Non-pigmented ciliary epithelial cell (primary cell): ENCODE measurements at places on chromosomes 6 and 20.

DNA sequence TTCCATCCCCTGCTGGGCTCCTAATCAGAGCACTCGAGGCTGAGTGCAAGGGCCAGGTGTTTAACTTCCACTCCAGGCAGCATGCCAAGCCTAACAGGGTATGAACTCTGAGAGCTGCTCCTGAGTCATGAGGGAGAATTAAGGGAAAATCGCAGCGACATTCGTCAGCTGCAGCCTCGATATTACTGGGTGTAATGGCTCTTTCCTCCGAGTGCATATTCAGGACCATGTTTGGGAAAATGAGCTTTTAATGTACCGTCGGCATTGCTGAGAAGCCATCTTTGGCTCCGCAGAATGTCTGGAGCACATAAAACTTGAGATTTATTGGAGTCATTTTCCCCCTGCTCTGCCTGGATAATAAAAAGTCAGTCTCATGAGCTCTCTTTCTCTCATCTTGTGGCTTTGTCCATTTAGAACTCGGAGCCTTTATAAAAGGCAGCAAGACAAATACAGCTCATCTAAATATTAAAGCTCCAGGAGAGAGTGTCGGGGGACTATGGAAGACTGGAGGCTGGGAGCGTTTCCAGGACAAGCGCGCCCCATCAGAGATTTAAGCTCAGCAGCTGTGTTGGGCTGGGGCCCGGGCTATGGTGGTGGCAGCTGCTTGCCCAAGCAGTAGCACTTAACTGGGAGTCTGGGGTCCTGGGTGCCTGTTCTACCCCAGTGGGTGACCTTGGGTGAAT, 103.7 kb downstream of the TOX2 start:
- DNase-seq: peak; percentile 79

DNA sequence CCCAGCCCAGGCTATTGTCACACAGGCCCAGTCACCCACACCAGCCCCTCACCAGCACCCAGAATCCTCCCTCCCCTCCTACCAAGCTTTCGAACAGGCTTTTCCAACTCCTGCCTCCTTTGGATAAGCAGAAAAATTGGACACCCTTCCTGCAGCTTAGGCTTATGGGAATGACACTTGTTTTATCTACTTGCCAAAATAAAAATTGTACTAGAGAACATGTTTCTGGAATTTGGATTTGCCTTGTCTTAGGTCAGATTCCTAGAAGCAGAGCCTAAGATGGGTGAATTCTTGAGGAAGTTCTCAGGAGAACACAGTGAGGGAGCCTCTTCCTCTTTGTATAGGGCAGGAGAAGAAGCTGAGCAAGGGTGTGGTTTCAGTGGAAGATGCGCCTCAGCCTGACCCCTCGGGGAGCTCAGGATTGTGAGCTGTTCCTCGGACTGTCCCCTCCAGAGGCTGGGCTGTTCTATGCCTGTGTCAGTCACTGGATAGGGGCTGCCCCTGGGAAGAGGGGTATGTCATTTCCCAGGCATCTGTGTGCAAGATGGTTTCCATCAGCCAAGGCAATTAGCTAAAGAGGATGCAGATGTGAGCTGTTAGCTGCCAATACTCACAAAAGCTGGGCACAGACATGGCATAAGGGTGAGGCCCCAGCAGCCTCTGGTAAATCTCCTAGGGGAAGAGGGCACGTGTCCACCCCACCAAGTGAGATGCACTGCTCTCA, 33.9 kb downstream of the ITPR3 start:
- no peak for DNase-seq

GRCh38 chr6:98433325-98434056, 400.9 kb upstream of the POU3F2 start:
- no peak for DNase-seq

- DNase-seq: peak; percentile 92
Measured at GRCh38 chr20:51985013-51985415, 182.7 kb upstream of the SALL4 start.

DNA sequence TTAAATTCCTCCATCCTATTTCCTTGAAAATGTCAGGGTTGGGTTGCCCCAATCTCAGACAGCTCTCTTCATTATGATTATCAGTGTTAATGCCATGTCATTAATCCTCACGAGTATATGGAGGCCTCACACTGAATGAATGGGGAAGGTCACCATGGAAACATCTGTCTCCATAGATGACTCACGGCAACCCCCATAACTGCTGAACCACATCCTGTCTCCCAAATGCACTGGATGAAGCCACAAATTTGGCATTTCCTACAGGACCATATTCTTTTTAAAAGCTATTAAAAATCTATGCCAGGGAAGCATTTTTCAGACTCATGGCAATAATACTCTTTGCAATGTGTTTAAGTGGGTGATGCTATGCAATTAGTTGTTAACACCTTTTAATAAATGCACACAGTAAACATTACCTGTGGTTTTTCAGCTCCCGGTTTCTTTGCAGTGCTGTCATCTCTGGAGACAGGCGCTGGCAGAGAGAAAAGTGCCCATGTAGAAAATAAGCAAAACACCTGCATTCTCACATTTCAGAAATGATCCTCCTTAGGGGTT, 80.1 kb upstream of the PTPRK start:
- DNase-seq: peak; percentile 81

GRCh38 chr20:13441388-13441787, 197.3 kb downstream of the TASP1 start:
- no peak for DNase-seq

DNA sequence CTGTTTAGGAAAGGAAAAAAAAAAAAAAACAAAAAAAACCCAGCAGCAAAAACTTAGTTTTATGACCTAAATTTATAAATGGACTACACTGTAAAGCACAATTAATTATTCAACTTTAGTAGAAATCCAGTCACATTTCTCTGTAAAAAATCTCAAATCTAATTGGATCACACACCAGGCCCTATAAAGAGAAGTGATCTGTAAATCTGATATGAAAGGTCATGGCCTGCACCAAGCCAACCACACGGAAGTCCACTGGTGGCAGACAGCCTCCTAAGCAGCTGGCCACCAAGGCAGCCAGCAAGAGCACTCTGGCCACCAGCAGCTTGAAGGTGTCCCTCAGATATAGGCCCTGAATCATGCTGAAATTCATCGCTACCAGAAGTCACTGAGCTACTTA, 131.6 kb downstream of the HFE start:
- DNase-seq: no peak

DNA sequence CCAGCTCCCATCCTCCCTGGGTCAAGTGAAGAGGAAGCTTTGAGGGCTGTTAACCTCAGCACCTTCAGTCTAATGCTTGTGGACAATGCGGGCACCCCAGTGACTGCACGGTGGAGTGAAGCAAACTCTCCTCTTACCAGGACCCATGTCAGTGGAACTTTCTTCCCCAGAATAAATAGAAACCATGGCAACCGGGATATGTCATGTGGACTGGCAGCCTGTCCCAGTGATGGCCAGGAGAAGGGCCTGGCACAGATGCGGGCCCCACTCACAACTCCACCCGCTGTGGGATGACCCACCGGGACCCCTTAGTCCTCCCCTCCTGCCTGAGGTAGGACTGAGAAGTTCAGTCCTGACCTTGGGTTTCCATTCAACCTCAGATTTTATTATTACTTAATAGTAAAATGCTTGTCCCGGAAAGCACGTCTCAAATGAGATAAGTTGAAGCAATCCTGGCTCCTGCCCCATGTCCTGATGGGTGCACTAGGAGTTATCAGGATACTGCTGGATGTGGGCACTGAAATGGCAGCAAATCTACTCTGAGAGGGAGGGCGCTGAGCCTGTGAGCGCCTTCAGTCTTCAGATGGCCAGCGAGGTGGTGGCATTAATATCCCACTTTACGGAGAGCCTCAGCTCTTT, 23.5 kb downstream of the TOX2 start:
- DNase-seq: no peak

GRCh38 chr6:117613920-117614560, 11.7 kb upstream of the GOPC start:
- DNase-seq: no peak

- no peak for DNase-seq
Measured at GRCh38 chr6:13296536-13296997, 31.8 kb downstream of the TBC1D7 start.

DNA sequence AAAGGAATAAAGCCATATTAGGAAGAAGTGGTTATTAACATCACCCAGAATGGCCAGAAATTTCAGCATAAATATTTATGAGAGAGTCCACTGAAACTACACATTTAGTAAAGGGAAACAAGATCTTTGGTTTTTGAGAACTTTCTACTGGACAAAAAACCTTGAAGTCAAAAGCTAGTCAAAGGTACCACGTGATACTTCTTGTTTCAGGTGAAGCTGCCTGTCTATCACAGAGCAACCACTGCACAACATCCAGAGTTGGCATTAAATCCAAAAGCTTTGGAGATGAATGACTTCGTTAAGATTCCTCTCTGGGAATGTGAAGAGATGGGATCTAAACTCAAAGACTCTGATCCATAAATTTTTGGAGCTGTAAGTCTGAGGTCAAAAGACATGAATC, 137.0 kb downstream of the KCNQ5 start:
- DNase-seq: no peak
